ENCODE measurements at places on chromosomes 3 and 15.

GRCh38 chr3:127775398-127776109, 46.8 kb downstream of the MGLL start:
- DNase-seq = peak; percentile 80

GRCh38 chr3:63779227-63779626, 39.9 kb upstream of the C3orf49 start:
- no peak for DNase-seq

DNA sequence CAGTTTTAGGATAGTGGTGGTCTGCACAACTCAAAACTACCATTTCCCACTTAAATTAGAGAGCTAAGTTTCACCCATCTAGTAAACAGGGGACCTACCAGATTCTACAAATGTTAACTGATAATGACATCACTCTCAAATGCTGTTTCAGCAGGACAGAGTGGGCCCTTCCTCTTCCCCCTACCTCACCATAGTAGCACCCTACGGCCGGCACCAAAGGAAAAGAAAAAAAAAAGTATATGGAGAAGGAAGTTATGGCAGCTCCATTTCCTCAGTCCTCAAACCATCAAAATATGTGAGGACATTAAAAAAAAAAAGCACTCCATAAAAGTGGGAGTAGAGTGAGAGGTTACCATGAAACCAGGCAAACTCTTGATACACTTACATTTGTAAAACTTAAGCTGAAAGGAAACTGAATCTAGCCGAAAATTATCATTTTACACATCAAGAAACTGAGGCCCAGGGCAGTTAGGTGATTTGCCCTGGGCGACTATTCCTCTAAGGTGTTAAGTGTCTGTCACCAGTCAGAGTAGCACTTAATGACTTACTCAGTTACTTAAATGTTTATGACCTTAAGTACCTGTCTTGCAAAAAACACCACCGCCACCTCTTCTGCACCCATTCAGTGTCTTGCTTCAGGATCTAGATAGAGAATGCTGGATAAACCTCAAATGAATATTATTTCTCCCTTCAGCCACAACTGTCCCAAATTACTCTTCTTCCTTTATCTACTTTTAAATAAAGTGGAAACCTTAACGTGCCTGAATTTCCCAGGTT, 2.7 kb downstream of the MSL2 start:
- DNase-seq = no peak

DNA sequence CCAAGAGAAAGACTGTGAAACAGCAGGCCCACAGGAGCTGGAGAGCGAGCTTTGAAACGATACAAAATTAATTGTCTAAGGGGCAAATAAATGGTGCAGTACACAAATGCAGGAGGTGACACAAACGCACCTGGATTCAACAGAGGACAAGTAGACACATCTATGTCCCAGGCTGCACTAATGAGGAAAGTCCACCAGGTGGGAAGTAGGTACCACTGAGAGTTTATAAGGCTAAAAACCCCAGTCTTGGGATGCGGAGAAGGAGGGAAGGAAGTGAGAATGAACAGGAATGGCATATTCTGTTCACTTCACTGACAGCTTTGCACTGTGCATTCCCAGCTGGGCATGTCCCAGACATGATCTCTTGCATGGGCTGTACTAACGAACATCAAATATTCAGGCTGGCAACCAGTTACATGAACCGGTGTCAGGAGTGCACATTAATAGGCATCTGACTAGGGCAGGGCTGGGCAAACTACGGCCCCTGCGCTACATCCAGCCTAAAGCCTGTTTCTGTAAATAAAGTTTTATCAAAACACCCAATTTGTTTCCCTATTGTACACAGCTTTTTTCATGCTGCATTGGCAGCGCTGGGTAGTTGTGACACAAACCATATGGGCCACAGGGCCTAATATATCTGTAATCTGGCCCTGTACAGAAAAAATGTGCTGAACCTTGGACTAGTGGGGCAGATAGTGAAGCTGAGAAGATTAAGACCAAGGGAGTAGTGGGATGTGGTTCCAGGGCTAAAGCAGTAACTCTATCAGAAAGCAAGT, 107.0 kb downstream of the IGF2BP2 start:
- DNase-seq = no peak

GRCh38 chr15:47486040-47486439, 231.3 kb upstream of the SEMA6D start:
- DNase-seq = no peak

- DNase-seq = no peak
These were observed 5.1 kb downstream of the SPATA12 start for GRCh38 chr3:57065588-57065987.

- no peak for DNase-seq
These were observed 264.2 kb upstream of the ROPN1 start for GRCh38 chr3:124256156-124256555.

DNA sequence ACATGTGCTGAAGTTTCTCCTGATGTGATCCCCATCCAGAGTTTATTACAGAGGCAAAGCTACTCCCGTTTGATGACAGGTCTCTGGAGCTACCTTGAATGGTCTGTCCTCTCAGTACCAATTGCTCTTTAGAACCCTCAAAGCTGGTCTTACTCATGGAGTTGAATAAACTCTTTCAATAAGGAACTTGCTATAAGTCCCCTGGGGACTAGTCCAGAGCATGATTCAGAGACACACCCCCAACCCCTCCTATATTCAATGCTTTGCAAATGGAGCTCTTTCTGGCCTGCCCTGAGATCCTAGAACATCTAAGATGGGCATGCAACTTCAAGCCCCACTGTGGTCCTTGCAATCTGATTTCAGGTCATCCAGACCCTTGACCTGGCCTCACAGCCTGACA, 23.9 kb upstream of the TPM1 start:
- no peak for DNase-seq

DNA sequence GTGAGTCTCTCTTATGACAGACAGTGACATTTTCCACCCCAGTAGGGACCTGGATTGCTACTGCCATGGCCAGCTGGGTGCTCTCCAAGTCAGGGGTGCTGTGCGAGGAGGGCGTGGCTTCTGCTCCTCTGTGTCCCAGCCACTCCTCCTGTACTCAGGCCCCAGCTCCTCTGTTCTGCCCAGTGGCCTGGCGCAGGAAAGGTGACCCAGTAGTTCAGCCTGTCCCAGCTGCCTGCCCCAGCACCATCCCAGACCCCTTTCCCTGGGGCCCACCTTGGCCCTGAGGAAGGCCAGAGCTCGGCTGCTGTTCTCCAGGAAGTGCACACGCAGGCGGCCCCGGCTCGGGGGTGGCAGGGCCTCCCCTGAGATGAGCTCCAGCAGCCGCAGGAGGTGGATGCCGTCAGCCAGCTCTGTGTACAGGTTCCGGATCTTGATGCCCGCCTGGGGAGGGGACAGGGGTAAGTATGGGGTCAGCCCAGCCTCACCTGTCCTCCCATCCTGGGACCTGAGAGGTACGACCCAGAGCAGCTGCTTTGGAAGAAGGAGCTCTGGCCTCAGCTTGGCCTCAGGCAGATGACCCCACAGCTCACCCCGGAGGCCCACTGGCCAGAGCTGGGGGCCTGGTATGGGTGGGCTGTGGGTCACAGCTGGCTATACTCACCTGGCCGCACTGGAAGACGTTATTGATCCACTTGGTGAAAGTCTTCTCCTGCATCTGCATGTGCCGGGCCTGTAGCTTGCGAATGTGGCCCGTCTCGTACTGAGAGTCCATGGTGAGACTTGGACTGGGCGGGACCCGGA, 1.0 kb downstream of the SPTBN5 start:
- no peak for DNase-seq

GRCh38 chr3:146625186-146625775, 20.1 kb upstream of the PLSCR5 start:
- DNase-seq = no peak

GRCh38 chr3:43583481-43583880, 38.3 kb downstream of the ANO10 start:
- DNase-seq = no peak

GRCh38 chr15:82805994-82806406, at the start of gene FSD2:
FSD2 (minus strand) TSS chr15:82806069; CDS start chr15:82787390, 18,679 bp downstream.
- no peak for DNase-seq

- no peak for DNase-seq
These were observed 464.3 kb upstream of the AGTR1 start for GRCh38 chr3:148233403-148233802.

DNA sequence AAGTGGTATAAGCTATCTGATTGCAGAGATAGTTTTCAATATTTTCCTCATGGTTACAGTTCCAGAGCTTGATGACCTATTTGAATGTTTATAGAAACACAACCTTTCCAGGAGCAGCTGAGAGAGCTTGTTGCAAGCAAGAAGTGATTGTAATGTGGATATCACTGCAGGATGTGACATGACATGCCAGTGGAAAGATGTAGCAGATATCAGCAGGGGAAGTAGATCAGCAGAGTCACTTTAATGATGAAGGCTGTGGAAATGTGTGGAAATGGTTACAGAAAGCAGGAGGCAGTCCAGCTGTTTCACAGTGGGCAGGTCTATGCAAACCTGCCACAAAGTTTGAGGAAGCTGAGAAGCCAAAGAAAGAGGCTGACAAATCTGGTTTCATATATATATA, 21.0 kb downstream of the TMEM158 start:
- no peak for DNase-seq

GRCh38 chr3:148500881-148501280, 196.8 kb upstream of the AGTR1 start:
- no peak for DNase-seq

DNA sequence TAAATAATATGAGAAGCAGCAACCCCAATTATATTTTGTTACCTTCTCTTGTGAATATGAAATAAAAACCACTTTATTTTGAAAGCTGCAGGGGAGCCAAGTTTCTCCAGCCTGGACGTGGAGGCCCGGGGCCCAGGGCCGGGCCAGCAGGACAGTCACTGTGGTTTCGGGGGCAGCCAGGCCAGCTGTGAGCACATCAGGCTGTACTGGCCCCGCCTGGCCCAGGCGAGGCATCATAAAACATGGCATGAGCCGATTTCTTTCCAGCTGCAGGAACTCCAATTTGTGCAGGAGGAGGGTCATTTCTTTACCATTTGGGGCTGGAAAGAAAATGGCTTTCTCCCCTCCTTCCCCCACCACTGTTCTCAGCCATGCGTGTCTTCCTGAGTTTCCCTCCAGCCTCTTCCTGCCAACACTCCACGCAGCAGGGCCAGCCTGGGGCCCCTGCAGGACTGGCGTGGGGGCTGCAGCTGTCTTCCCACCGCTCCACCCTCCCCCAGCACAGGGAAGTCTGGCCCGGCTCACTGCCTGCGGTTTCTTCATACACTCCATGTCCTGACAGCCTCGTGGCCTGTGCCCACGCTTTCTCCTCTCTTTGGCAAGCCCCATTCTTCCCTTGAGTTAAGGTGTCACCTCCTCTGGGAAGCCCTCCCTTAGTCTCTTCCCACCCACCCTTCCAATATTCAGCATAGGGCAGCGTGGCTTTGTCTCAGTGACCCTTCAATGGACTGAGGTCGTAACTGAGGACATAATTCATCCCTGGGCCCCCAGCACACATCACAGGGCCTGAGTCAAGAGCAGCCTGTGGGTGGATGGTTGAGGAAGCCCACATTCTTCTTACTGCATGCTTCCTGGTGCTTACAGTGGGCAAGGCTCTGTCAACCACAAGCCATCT, 135.8 kb downstream of the CHSY1 start:
- peak; percentile 91 for DNase-seq

DNA sequence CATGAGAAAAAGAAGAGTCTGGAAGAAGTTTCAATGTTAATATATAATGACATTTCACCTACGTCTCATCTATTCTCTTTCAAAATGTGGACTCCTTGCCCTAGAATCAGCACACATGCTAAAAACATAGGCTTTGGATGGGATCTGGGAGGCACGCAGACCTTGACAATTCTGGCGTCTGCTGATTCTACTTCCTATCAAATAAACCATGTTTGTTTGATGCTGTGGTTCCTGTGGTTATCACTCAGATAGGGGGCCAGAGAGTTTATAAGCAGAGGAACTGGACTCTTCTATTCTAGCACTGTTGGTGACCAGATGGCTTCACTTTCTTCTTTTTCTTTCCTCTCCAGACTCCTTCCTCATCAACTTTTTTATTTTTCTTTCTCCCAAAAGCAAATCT, 336.8 kb downstream of the DIPK2A start:
- no peak for DNase-seq

DNA sequence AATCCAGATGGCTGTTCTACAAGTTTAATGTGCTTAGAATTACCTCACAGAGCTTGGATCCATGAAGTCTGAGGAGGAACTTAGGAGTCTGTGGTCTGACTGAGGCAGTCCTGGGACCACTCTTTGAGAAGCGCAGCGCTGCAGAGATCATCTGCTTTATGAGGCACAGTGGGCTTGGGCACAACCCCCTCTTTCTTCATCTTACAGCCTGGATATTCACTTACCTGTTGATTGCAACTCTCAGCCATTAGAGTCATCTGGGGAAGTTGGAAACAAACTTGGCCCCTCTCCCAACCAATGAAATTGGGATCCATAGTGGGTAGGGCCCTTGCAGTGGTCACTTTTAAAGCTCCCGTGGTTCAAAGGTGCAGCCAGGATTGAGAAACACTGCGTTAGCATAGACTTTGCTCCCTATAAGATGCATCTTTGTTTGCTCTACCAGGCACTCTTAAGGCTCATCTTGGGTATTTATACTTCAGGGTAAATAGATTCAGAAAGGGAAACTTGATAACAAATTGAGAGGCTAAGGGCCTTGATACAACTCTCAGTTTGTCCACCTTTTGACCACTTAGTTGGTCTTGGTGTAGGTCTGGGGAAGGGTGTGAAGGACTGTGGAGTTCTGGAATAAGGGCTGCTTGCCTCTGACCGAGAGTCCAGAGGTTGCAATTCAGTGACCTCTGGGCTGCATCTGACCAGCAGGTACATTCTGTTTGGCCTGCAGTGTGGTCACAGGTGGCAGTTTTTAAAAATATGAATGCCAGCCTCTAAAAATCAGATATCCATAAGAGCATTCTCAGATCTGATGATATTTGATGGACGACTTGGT, 22.8 kb downstream of the FEM1B start:
- no peak for DNase-seq

DNA sequence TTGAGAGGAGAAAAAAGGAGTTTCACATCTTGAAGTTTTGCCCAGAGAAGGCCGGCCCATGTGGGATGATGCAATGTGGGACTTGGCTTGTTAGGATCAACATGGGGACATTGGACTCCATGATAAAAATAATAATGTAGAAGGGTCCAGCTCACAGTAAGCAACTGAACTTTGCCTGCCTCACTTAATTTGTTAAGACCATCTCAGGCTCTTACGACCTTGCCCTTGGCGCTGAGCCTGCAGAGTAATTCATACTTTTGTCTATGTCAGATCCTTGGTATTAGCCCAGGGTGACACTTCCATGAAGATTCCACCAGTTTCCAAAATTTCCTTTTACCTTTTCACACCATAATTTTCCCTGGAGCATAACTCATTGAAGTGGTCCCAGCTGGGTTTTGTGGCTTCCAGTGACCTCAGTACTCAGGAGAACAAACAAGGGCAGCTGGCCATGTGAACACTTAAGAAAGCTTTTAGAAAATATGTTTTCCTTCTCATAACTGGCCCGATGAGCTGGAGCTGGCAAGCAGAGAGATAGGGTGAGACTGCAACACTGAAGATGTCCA, 315.4 kb upstream of the RASGRP1 start:
- DNase-seq = no peak

- DNase-seq = no peak
These were observed 84.2 kb downstream of the LRRC28 start for GRCh38 chr15:99335508-99335907.
